DMS 273 treated with DMSO at 0.1 percent for 48 hours (cell line): ENCODE measurements at places on chromosomes 6 and 20.

GRCh38 chr20:35091816-35092523, 637 bp downstream of the TRPC4AP start:
- no peak for DNase-seq

DNA sequence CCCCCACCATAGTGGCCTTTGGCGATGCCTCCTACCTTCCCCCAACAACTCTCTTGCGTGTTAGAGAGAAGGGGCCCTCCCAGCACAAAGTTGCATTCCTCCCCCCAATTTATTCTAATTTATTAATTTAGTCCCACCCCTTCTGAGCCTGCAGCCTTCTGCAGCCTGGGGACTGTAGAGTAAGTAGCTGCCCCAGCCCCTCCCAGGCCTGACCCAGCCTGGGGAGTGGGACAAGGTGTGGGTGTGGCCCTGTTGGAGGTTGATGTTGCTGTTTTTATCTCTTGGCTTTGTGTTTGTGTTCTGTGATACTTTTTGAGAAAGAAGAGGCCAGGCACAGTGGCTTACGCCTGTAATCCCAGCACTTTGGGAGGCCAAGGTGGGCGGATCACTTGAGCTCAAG, 49.4 kb downstream of the ORC3 start:
- DNase-seq: no peak

GRCh38 chr20:1621316-1621715, 1.5 kb upstream of the SIRPB1 start:
- DNase-seq: no peak

GRCh38 chr6:106143665-106144064, 57.5 kb downstream of the PRDM1 start:
- DNase-seq: no peak
